ENCODE measurements at places on chromosomes 1 and 21. TPM values are rescaled to one million over a fixed set of nuclear protein-coding genes. Genes with fewer than 3 reads are reported as not detected.

RCOR3 gene
- 11.7 TPM for polyA plus RNA-seq

CC2D1B gene
- 4.6 TPM for polyA plus RNA-seq

PSRC1 gene
- 0.69 TPM for polyA plus RNA-seq

HPCA gene
- polyA plus RNA-seq, result not detected

PRDM16 gene
- polyA plus RNA-seq, result 0.22 TPM

TRIM46 gene
- polyA plus RNA-seq, result not detected

OR2T29 gene
- not detected for polyA plus RNA-seq

DNTTIP2 gene
- polyA plus RNA-seq, result 73.8 TPM

GRCh38 chr1:6831366-6831765, 46.1 kb downstream of the CAMTA1 start:
- H3K36me3 ChIP-seq, result peaks cover 12% of the 10 kb centered on the region
- peaks cover 18% of the 10 kb centered on the region for H3K4me1 ChIP-seq
- no peak overlapping the region for H3K4me3 ChIP-seq
- peaks cover 2% of the 10 kb centered on the region for H3K27me3 ChIP-seq
- no peak for DNase-seq

GRCh38 chr1:52426371-52426770, 22.0 kb downstream of the PRPF38A start:
- no peak for DNase-seq
- H3K27ac ChIP-seq, result peak overlapping the region; percentile 17
- H3K36me3 ChIP-seq, result peaks cover 15% of the 10 kb centered on the region
- H3K4me3 ChIP-seq, result no peak overlapping the region
- peaks cover 18% of the 10 kb centered on the region for H3K4me1 ChIP-seq
- H3K27me3 ChIP-seq, result no peaks in the 10 kb centered on the region

DNA sequence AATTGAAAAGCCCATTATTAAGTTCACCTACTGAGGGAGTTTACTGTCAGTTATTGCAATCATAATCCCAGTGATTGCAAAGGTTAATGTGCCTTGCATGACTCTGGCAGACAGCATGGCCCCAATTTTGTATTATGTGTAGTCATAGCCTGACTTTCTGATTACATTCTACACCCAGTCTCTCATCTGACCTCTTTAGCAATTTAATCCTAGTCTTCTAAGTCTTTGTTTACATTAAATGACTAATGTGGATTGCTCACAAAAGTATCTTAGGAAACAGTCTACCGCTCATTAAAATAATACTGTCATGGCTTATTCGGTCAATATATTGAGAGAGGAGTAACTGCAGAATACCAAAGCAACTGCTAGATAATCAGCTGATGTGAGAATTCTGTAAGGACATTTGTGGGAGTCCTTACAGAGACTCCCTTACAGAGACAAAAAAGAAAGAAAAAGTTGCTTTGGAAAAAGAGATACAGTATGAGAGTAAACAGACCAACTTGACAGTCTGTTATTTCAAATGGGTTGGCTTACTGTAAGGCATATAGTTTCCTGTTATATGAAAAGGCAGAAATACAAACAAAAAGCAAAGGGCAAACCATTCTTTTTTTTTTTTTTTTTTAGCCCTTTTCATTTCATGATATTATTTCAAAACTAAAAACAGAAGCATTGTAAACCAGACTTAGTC, 42.8 kb downstream of the SMG7 start:
- H3K27ac ChIP-seq, result no peak overlapping the region
- peaks cover 14% of the 10 kb centered on the region for H3K36me3 ChIP-seq
- H3K4me1 ChIP-seq, result peaks cover 30% of the 10 kb centered on the region
- no peak overlapping the region for H3K4me3 ChIP-seq

GRCh38 chr21:18913914-18914313, 510.3 kb upstream of the TMPRSS15 start:
- no peak overlapping the region for H3K4me3 ChIP-seq
- H3K27ac ChIP-seq, result no peak overlapping the region
- DNase-seq, result no peak
- H3K36me3 ChIP-seq, result no peaks in the 10 kb centered on the region
- H3K27me3 ChIP-seq, result no peaks in the 10 kb centered on the region

- no peak overlapping the region for H3K27ac ChIP-seq
- H3K4me1 ChIP-seq, result peaks cover 30% of the 10 kb centered on the region
- no peak for DNase-seq
- H3K4me3 ChIP-seq, result no peak overlapping the region
- no peaks in the 10 kb centered on the region for H3K36me3 ChIP-seq
- H3K27me3 ChIP-seq, result peaks cover 4% of the 10 kb centered on the region
Observed at GRCh38 chr21:31278511-31279130, 65.4 kb downstream of the TIAM1 start.

DNA sequence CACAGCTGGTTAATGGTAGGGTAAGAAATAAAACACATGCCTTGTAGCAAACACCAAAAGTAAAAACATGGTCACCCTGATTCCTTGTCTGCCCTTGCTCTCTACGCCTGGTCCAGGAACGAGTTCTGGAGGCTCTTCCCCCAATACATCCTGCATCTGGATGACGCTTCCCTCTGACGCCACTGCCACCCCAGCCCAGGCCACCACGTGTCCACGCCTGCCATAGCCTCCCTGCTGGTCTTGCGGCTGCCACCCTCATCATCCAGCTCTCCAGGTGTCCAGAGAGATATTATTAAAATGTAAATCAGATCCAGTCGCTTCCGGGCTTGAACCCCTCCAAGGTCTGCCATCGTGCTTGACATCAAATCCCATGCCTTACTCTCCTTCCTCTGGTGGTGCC, 39.3 kb downstream of the IGSF21 start:
- H3K4me1 ChIP-seq, result no peaks in the 10 kb centered on the region
- peaks cover 2% of the 10 kb centered on the region for H3K27me3 ChIP-seq
- no peak overlapping the region for H3K27ac ChIP-seq
- no peak for DNase-seq

DNA sequence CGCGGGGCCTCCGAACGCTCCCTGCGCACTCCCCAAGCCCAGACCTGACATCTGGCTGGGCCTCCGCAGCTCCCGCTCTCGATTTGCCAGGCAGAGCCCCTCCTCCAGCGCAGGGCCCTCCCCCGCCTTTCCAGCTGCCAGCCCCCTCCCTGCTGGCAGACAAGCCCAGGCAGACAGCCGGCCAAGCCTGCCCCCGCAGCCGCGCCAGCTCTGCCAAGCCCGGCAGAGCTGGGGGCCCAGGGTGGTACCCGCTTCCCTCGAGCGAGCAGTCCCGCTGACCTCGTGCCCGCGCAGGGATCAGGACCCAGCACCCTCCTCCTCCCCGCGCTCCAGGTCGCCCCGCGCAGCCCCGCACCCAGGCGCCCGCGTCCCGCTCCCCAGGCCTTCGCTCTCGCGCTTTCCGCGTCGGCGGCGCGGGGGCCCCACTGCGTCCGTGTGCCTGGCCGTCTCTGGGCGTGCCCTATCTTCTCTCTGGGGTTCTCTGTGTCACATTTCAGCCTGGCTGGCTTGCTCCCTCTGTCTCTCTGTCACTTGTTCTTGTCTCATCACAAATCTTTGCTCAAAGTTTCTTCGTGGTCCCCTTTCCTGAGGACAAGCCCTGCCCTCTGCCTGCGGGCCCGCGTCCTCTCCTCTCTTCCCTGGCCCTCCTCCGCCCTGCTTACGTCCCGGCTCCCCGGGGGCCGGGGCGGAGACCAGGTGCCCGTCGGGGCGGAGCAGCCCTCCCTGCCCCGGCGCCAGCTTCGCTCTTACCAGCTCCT, 580 bp downstream of the INKA2 start:
- H3K27me3 ChIP-seq, result peaks cover 28% of the 10 kb centered on the region
- H3K36me3 ChIP-seq, result no peaks in the 10 kb centered on the region
- H3K27ac ChIP-seq, result no peak overlapping the region
- peak overlapping the region; percentile 90 for H3K4me3 ChIP-seq
- peak; percentile 29 for DNase-seq

DNA sequence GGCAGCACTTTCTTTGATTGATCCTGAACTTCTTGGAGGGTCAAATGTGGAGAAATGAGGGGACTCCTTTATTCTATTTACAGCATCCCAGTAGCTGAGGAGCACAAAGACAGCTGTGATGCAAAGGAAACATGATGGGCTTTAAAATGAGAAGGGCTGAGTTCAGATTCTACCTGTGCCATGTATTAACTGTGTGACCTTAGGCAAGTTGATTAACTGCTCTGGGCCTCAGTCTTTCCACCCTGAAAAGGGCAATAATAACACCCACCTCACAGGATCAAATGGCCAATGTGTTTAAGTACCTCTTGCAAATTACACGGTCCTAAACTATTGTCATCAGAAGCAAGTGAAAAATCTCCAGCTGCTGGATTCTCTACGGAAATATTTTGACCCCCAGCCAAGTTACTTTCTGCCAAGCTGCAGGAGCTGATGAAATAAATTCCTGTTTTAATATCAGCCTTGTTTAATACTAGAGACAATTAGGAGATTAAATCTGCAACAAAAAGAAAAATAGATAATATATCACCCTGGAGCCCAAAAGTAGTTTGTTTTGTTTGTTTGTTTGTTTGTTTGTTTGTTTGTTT, 15.7 kb downstream of the TMEM81 start:
- H3K36me3 ChIP-seq, result no peaks in the 10 kb centered on the region
- no peak overlapping the region for H3K27ac ChIP-seq
- H3K4me3 ChIP-seq, result no peak overlapping the region
- H3K4me1 ChIP-seq, result no peaks in the 10 kb centered on the region
- DNase-seq, result no peak
- H3K27me3 ChIP-seq, result no peaks in the 10 kb centered on the region

GRCh38 chr1:246709835-246710234, 14.4 kb upstream of the SCCPDH start:
- H3K4me1 ChIP-seq, result peaks cover 2% of the 10 kb centered on the region
- peaks cover 14% of the 10 kb centered on the region for H3K27me3 ChIP-seq
- no peak overlapping the region for H3K27ac ChIP-seq
- H3K4me3 ChIP-seq, result peak overlapping the region; percentile 5
- no peak for DNase-seq

GRCh38 chr21:31920275-31920674, 47.5 kb downstream of the HUNK start:
- H3K27ac ChIP-seq, result no peak overlapping the region
- DNase-seq, result no peak
- peaks cover 3% of the 10 kb centered on the region for H3K27me3 ChIP-seq
- H3K4me1 ChIP-seq, result no peaks in the 10 kb centered on the region
- no peaks in the 10 kb centered on the region for H3K36me3 ChIP-seq

- DNase-seq, result no peak
- no peaks in the 10 kb centered on the region for H3K4me1 ChIP-seq
- no peaks in the 10 kb centered on the region for H3K27me3 ChIP-seq
- no peak overlapping the region for H3K4me3 ChIP-seq
- no peaks in the 10 kb centered on the region for H3K36me3 ChIP-seq
Observed at GRCh38 chr1:2926447-2927055, 94.7 kb upstream of the ACTRT2 start.

GRCh38 chr1:15475752-15476314, at the start of gene CELA2B:
Gene CELA2B, plus strand, starts transcription at chr1:15476104. Its CDS starts 22 bp downstream, at chr1:15476126.
- no peak within 1 kb of the TSS for H3K27ac ChIP-seq
- H3K36me3 ChIP-seq, result no peaks in the 10 kb centered on the region
- H3K4me1 ChIP-seq, result no peaks in the 10 kb centered on the region
- H3K4me3 ChIP-seq, result no peak within 1 kb of the TSS

- no peaks in the 10 kb centered on the region for H3K36me3 ChIP-seq
- peaks cover 15% of the 10 kb centered on the region for H3K4me1 ChIP-seq
- H3K27me3 ChIP-seq, result peaks cover 7% of the 10 kb centered on the region
Observed at GRCh38 chr21:33700491-33700890, 58.2 kb downstream of the ITSN1 start.

DNA sequence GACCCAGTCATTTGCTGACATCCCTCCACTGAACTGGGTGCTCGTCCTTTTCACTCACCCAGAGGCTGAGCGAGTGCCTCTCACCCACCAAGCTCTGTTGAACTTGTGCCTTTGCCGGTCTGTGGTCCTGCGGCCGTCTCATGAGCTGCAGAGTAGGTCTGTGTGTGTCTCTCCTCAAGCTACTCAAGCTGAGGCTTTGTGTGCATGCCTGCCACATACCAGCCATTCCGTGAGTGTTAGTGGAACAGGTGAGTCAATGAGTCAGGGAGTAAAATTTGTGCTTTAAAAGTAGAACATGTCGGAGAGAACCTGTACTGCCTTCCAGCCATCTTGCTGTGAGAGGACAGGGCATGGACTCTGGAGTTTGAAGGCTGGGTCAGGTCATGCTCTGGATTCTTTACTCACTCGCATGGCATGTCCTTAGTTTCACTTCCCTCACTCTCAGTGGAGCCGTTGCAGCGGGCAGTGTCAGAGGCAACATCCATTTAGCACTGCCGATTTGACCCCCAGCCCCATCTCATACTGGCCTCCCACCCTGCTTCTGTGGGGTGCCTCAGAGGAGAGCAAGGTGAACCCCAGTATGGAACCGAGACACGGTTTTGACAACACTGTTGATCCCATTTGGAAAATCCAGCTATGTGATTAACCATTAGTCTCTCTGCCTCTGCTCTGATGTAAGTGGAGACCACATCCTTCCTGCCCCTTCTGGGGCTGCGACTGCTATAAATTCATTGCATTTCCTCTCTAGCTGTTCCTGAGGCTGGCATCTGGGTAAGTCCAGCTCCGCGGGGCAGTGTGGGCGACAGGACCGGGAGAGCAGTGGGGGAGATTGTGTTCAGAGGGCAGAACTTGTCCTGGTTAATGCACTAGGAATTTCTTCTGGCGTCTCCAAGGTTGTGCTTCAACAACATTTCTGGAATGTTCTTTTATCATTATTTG, at the start of gene NLRP3:
Gene NLRP3 (plus strand): TSS at position 751 of the 939 bp plus-strand sequence. CDS start 2,628 bp downstream, outside the sequence.
- peak within 1 kb of the TSS; percentile 87 for H3K4me3 ChIP-seq
- peaks cover 5% of the 10 kb centered on the region for H3K27me3 ChIP-seq
- no peaks in the 10 kb centered on the region for H3K36me3 ChIP-seq
- H3K27ac ChIP-seq, result peak within 1 kb of the TSS; percentile 74

DNA sequence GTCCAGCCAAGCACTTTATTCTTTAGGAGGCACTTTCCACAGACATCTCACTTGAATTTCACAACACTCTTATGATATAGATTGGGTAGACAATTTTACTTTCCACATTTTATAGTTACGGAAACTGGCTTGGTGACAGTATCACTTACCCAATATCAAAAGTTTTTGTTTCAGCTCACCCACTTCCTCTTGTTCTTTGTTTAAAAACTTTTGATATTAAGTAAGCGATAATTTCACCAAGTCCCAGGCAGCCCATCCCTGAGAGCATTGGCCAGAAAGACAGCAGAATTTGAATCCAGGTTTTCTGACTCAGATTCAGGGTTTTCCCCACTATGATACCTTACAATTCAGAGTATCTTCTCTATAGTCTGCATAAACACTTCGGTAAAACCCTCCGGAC, 60.0 kb downstream of the LRIG2 start:
- H3K4me3 ChIP-seq, result no peak overlapping the region
- H3K36me3 ChIP-seq, result peaks cover 3% of the 10 kb centered on the region
- H3K27ac ChIP-seq, result no peak overlapping the region
- DNase-seq, result no peak

GRCh38 chr1:150558761-150559655, 9.8 kb downstream of the ADAMTSL4 start:
- H3K27me3 ChIP-seq, result peaks cover 4% of the 10 kb centered on the region
- no peaks in the 10 kb centered on the region for H3K36me3 ChIP-seq
- no peak overlapping the region for H3K4me3 ChIP-seq
- H3K27ac ChIP-seq, result no peak overlapping the region

GRCh38 chr1:47751996-47752451, 245.2 kb downstream of the TRABD2B start:
- H3K27ac ChIP-seq, result no peak overlapping the region
- H3K27me3 ChIP-seq, result no peaks in the 10 kb centered on the region
- no peak overlapping the region for H3K4me3 ChIP-seq
- no peaks in the 10 kb centered on the region for H3K36me3 ChIP-seq
- DNase-seq, result no peak

- no peaks in the 10 kb centered on the region for H3K36me3 ChIP-seq
- DNase-seq, result peak; percentile 51
- peaks cover 51% of the 10 kb centered on the region for H3K4me1 ChIP-seq
Observed at GRCh38 chr1:55217226-55217986, 2.2 kb upstream of the USP24 start.

- H3K4me1 ChIP-seq, result no peaks in the 10 kb centered on the region
- H3K27me3 ChIP-seq, result peaks cover 14% of the 10 kb centered on the region
- no peak overlapping the region for H3K4me3 ChIP-seq
Observed at GRCh38 chr1:110433803-110434202, 17.1 kb upstream of the PROK1 start.

All from immature natural killer cell (primary cell).